ENCODE measurements at places on chromosomes 2 and 18. TPM values are rescaled to one million over a fixed set of nuclear protein-coding genes. Genes with fewer than 3 reads are reported as not detected.

GRCh38 chr2:232466221-232466620, 10.3 kb downstream of the ALPI start:
- DNase-seq = no peak

- DNase-seq = no peak
Observed at GRCh38 chr2:107402330-107402729, 424.4 kb upstream of the RGPD4 start.

DNA sequence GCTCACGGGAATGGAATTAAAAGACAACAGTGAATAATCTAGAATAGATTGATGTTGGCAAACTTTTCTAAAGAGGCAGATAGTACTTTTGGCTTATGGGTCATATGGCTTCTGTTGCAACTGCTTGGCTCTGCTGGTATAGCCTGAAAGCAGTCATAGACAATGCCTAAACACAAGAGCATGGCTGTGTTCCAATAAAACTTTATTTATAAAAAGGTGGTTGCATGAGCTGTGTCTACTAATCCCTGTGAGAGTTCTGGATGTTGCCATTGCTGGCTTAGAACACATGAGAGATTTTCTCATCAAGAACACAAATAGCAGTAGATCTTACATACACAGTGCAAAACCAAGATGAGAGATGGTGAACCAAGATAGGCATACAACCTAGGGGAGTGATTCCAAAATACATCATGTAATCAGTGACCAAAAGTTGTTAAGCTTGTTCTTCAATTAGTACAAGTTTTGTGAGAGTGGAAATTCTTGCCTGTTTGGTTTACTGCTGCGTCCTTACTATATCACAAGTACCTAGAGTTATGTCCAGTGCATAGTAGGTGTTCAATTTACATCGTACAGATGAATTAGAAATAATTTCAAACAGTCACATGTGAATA, 380.0 kb downstream of the METTL4 start:
- no peak for DNase-seq

DNA sequence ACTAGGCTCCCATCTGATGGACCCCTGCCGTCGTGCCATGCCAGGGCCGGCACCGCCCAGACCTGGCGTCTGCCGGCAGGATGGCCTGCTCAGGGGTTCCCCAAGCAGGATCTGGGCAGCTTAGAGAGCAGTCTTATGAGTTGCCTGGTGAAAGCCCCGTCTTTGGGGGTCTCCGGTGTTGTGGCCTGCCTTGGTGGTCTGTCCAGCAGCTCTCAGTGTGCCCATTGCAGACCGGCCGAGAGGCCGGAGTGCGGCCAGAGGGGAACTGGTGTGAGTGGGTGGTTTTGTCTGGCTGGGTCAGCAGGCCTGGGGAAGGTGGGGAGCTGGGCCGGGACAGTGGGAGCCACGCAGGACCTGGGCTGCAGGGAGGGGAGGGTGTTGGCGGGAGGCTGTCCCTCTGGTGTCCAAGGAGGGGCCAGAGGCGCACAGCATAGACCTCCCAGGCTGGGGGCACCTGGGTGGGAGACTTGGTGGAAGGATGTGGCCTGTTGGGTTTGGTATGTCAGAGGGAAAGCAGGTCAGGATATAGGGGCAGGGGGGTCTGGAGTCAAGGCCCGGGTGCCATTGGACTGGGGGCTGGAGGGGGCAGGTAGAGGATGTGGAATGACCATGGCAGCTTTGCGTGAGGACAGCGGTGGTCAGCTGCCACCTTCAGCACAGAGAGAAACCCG, 16.5 kb downstream of the GPC1 start:
- no peak for DNase-seq

DNA sequence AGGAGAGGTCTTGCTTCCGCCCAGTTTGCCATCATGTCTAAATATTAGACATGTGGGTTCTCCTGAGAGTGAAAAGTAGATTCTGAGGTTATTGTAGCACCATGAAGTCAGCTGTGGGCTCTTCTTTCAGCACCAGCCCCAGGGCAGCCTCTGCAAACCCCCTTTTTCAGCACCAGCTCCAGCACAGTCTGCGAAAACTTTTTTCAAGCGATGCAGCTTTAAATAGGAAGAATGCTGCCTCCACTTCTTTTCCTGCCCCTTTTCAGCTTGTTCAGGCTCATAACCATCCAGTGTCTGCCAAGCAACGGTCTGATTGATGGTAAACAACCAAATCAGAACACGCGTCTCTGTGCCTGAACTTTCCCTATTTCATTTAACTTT, at the start of gene COL5A2:
Gene COL5A2 (minus strand): TSS at position 192 of the 381 bp plus-strand sequence. CDS start 157 bp downstream, at position 35.
- DNase-seq = peak; percentile 4

PRKRA gene
- total RNA-seq = 61.3 TPM

LINC00305 gene
- not detected for total RNA-seq

IL37 gene
- not detected for total RNA-seq

TLK1 gene
- 62.4 TPM for total RNA-seq

RNU2-63P gene
- not detected for total RNA-seq

PDCL3 gene
- 7.5 TPM for total RNA-seq
